ENCODE measurements at places on chromosomes 7 and 10. TPM values are rescaled to one million over a fixed set of nuclear protein-coding genes. Genes with fewer than 3 reads are reported as not detected.

GRCh38 chr7:100682991-100683658, 9.6 kb downstream of the GNB2 start:
- H3K27me3 ChIP-seq = no peaks in the 10 kb centered on the region
- H3K27ac ChIP-seq = no peak overlapping the region
- peaks cover 16% of the 10 kb centered on the region for H3K4me1 ChIP-seq
- no peak overlapping the region for H3K4me3 ChIP-seq

- H3K36me3 ChIP-seq = no peaks in the 10 kb centered on the region
- DNase-seq = no peak
- no peak overlapping the region for H3K4me3 ChIP-seq
- no peaks in the 10 kb centered on the region for H3K27me3 ChIP-seq
- no peak overlapping the region for H3K27ac ChIP-seq
Observed at GRCh38 chr7:151838861-151839381, 38.0 kb downstream of the PRKAG2 start.

DNA sequence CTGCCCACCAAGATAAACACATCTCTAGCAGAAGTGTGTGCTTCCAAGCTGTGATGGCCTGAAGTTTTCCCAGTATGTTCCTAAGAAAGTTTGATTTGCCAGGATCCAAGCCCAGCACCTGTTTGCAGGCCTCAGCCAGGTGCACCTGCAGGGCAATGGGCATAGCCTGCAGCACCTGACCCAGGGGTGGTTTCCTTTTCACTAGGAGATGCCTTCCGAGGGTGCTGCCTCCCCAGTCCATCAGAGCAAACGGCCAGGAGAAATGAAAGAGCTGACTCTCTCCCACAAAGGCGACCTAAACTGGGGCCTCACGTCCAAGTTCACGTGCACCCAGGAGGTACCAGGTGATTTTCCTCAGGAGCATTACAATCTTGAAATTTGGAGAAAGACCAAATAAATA, 7.1 kb downstream of the UCMA start:
- DNase-seq = no peak
- no peak overlapping the region for H3K27ac ChIP-seq
- H3K4me3 ChIP-seq = no peak overlapping the region
- no peaks in the 10 kb centered on the region for H3K4me1 ChIP-seq
- H3K27me3 ChIP-seq = no peaks in the 10 kb centered on the region

DNA sequence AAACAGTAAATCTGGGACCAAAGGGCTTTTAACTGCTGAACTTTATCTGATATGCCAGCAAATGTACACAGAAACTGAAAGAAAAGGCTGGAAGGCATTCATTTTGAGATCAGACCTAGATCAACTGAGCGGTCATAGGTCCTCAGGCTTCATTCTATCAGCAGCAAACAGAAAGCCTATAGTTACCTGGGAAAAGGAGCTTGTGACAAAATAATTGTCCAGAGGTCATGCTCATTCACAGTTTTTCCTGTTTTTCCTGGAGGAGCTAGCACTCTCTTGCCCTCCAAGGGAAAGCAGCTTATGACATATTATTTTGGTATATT, 320.2 kb downstream of the AHR start:
- no peaks in the 10 kb centered on the region for H3K36me3 ChIP-seq
- no peaks in the 10 kb centered on the region for H3K27me3 ChIP-seq
- no peak overlapping the region for H3K4me3 ChIP-seq
- H3K4me1 ChIP-seq = no peaks in the 10 kb centered on the region
- DNase-seq = no peak
- no peak overlapping the region for H3K27ac ChIP-seq

DNA sequence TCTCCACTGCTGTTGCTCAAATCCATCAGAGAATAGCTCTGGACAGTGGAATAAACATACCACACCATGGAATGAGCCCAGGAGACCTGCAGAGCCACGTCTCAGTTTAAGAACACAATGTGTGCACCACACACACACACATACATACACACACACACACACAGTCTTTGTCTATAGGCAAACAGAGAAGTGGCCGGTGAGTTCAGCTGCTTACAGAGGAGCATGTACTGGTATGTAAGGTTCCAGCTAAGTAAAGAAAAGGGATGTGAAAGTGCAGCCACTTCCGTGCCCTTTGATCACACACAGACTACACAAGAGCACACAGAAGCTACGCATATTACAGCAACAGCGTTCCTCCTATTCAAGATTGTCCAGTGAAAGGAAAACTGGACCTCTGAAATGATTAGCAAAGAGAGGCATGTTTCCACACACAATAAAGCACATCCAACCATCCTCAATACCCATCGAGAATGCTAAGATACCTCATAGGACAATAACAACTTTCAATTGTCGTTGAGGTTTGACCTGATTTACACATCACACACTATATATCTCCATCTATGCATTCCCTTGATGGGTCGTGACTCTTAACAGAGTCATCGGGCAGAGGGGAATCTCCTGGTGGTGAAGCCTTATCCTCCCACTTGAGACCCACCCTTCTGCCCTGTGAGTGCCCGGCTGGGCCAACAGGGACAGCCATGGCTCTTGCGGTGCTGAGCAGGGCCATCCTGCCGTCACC, 23.6 kb downstream of the SLC35B4 start:
- no peak for DNase-seq
- no peak overlapping the region for H3K4me3 ChIP-seq
- H3K36me3 ChIP-seq = no peaks in the 10 kb centered on the region
- no peak overlapping the region for H3K27ac ChIP-seq
- H3K4me1 ChIP-seq = no peaks in the 10 kb centered on the region

- H3K4me3 ChIP-seq = no peak overlapping the region
- H3K27ac ChIP-seq = no peak overlapping the region
- H3K4me1 ChIP-seq = no peaks in the 10 kb centered on the region
- no peaks in the 10 kb centered on the region for H3K36me3 ChIP-seq
- peaks cover 56% of the 10 kb centered on the region for H3K27me3 ChIP-seq
- no peak for DNase-seq
Observed at GRCh38 chr7:157684157-157684908, 347.5 kb downstream of the DNAJB6 start.

- peaks cover 31% of the 10 kb centered on the region for H3K27me3 ChIP-seq
- no peak overlapping the region for H3K4me3 ChIP-seq
- H3K4me1 ChIP-seq = peaks cover 7% of the 10 kb centered on the region
Observed at GRCh38 chr7:1300206-1300605, 67.5 kb downstream of the UNCX start.

GRCh38 chr10:17443707-17444387, 10.5 kb downstream of the ST8SIA6 start:
- DNase-seq = no peak
- no peak overlapping the region for H3K4me3 ChIP-seq
- no peaks in the 10 kb centered on the region for H3K4me1 ChIP-seq
- H3K27ac ChIP-seq = peak overlapping the region; percentile 62
- no peaks in the 10 kb centered on the region for H3K27me3 ChIP-seq

CPA4 gene
- total RNA-seq = not detected

All from prostate gland (tissue), 2 donors.